Smooth muscle cell of the pulmonary artery (primary cell): ENCODE measurements at places on chromosomes 3 and 15. TPM values are rescaled to one million over a fixed set of nuclear protein-coding genes. Genes with fewer than 3 reads are reported as not detected.

PLSCR2 gene
- total RNA-seq = 0.26 TPM in 1 of 2 replicates, not detected in the other

IL20RB gene
- 0.98 and 1.0 TPM in 2 replicates for total RNA-seq

TYRO3 gene
- total RNA-seq = 7.6 and 11.5 TPM in 2 replicates

TMEM40 gene
- not detected in 2 replicates for total RNA-seq

BLM gene
- total RNA-seq = 0.96 and 1.2 TPM in 2 replicates

STOML1 gene
- 25.9 and 26.6 TPM in 2 replicates for total RNA-seq

EPB42 gene
- 0.23 TPM in 1 of 2 replicates, not detected in the other for total RNA-seq

CCK gene
- total RNA-seq = 0.13 and 0.36 TPM in 2 replicates

LIPC gene
- 0.63 and 3.8 TPM in 2 replicates for total RNA-seq

EFCC1 gene
- total RNA-seq = not detected in 2 replicates

P2RY1 gene
- 0.17 and 0.59 TPM in 2 replicates for total RNA-seq

SYNPR gene
- not detected in 2 replicates for total RNA-seq

DNAH12 gene
- 0.13 TPM in 2 replicates for total RNA-seq

TRIM42 gene
- not detected in 2 replicates for total RNA-seq

NDN gene
- 65.9 and 66.9 TPM in 2 replicates for total RNA-seq

FRMD4B gene
- total RNA-seq = 0.83 and 4.2 TPM in 2 replicates

AZI2 gene
- total RNA-seq = 93.1 and 127 TPM in 2 replicates

CMTM8 gene
- 0.23 and 0.78 TPM in 2 replicates for total RNA-seq

PLA2G4E gene
- total RNA-seq = not detected in 2 replicates

GOLGA8K gene
- 0.36 and 0.46 TPM in 2 replicates for total RNA-seq

XYLB gene
- total RNA-seq = 6.4 and 8.8 TPM in 2 replicates

TLR9 gene
- under 0.01 and 0.23 TPM in 2 replicates for total RNA-seq

SLC12A1 gene
- not detected in 2 replicates for total RNA-seq

ARGFX gene
- total RNA-seq = not detected in 2 replicates

RTP3 gene
- total RNA-seq = not detected in 2 replicates

SPINT1 gene
- total RNA-seq = 0.33 and 0.36 TPM in 2 replicates

CD86 gene
- not detected in 2 replicates for total RNA-seq

MOBP gene
- not detected in 2 replicates for total RNA-seq

UROC1 gene
- total RNA-seq = not detected in 2 replicates

DNAJA4 gene
- 3.4 and 4.0 TPM in 2 replicates for total RNA-seq

SOX14 gene
- total RNA-seq = not detected in 2 replicates

SLC22A13 gene
- total RNA-seq = 0.46 and 1.2 TPM in 2 replicates

ACKR4 gene
- total RNA-seq = 19.7 and 24.0 TPM in 2 replicates

FBXO45 gene
- 8.9 and 9.3 TPM in 2 replicates for total RNA-seq

BFSP2 gene
- not detected in 2 replicates for total RNA-seq

DPPA4 gene
- under 0.01 TPM in 1 of 2 replicates, not detected in the other for total RNA-seq

RPS27L gene
- 205 and 254 TPM in 2 replicates for total RNA-seq
